ENCODE measurements at places on chromosomes 16 and 17.

GRCh38 chr17:75877752-75878173 is 618 bp downstream of the TRIM47 start:
- DNase-seq = peak; percentile 80

DNA sequence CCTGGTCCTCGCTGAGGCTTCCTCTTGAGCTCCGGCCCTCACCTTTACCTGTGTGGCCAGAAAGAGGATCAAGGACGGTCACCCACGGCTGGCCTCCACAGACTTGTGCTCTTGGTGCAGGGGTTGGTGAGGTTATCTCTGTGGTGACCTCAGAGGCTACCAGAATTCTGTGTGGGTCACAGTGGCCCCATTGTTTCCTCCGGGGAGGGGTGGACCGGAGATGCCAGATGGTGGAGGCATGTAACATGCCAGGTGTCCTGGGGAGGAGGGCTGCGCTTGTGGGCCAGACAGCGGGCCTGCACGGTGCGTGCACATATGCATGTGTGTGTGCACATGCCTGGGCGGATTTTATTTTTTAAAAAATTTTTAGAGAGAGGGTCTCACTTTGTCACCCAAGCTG is 6.3 kb downstream of the SGCA start:
- no peak for DNase-seq

DNA sequence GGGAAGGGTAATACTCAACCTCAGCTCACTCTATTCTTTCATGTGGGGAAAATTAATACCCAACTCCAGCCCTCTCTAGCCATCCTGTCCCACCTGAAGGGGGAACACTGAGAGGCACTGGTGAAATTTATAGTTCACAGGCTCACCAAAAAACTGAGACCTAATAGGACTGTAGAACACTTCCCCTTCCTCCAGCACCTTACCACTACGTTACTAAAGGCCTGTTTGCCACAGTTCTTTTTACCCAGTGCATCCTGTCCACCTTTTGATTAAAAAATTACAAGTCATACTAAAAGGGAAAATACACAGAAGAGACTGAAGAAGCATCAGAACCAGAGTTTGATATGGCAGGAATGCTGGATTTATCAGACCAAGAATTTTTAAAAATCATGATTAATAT is 26.0 kb downstream of the DHRS7B start:
- no peak for DNase-seq

DNA sequence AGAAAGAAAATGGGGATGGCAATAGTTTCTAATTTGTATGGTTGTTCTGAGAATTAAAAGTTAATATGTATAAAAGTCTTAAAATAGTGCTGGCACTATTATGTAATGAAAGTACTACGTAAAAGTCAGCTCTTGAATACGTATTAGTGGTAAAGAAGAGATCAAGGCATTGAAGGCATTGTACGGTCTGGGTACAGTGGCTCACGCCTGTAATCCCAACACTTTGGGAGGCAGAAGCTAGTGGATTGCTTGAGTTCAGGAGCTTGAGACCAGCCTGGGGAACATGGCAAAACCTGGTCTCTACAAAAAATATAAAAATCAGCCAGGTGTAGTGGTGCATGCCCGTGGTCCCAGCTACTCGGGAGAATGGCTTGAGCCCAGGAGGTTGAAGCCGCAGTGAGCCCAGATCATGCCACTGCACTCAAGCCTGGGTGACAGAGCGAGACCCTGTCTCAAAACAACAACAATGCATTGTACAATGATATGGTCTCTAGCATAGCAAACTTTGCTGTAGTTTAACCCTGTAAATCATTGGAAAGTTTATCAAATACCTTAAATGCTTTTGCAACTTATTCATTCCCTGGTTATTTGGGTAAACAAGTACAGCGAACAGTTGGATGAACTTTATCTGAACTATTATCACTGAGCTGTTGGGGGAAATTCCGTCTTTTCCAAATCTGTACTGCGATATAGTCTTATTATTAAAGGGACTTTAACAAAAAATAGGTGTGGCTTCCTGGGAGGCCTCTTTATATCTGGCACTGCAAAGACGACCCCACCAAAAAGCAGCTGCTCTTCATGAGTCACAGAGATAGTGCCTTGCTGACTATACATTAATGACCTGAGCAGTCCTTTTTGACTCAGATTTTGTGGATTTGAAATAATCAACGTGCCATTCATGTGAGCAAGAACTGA is 73.6 kb downstream of the GPRC5B start:
- DNase-seq = no peak

- DNase-seq = no peak
These were observed 19.5 kb upstream of the SCNN1B start for GRCh38 chr16:23282568-23282967.

DNA sequence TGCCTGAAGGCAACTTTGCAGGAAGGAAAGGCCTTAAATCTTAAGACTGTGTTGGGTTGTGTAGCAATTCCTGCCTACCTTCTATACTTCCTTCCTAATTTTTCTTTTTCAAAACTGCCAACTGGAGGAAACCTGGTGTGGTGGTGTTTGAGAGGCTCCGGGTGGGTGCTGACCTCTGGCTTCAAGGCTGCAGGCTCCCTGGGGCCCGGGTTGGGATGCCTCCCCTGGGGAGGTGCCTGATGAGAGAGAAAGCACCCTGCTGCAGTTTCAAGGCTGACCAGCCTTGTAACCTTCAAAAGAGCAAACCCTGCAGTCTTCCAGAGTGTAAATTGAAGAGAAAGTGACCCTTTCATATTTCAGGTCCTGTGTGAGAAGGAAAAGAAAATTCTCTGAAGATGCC is 55.9 kb downstream of the MSI2 start:
- DNase-seq = no peak

GRCh38 chr16:46895399-46896313 is 11.5 kb downstream of the GPT2 start:
- DNase-seq = no peak

DNA sequence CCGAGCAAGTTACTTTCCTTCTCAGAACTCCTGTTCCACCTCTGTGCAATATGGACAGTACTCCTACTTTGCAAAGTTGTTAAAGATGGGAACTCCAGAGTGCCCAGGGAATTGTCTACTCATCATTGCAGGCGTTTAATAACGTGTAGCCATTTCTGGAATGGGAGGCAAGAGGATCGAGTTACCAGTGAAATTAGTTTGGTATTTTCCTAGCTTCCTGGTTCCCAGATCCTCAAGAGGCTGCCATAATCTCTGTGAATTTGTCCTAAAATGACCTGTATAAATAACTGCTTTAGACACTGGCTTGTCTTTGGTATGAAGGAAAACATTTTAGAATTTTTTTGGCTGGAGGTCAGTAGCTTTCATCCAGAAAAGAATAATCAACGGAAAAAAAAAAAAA is 27.7 kb downstream of the WWOX start:
- no peak for DNase-seq

GRCh38 chr17:35242805-35243560 is at the start of gene SLFN5:
SLFN5 (plus strand) TSS chr17:35243072; CDS start chr17:35258691, 15,619 bp downstream.
- peak; percentile 96 for DNase-seq

DNA sequence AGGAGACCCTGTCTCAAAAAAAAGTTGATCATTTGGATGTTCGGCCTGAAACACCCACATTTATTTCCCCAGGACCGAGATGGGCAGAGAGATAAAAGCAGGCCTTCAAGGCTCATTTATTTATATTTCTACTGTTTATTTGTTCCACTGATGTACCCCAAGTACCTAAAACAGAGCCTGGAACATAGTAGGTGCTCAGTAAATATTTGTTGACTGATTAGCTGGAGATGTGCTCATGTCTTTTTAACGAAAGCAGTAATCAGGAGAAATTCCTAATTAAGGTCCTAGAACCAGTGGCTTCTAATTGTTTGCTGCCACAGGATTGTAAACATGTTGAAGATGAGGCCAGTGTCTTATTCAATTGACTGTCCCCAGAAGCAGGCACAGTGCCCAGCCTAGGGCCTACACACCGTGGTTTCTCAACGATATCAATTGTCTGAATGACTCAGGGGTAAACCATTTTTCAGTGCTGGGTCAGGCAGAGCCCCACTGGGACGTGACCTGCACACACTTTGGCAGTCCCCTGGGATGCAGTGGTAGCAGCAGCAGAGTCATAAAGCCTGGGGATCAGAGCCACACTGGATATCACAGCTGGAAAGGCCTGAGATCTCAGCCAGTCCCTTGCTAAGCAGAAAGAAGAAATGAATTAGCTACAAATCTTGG is 34.8 kb downstream of the SOST start:
- DNase-seq = no peak

- DNase-seq = no peak
These were observed 18.3 kb upstream of the RASD1 start for GRCh38 chr17:17514361-17514992.

DNA sequence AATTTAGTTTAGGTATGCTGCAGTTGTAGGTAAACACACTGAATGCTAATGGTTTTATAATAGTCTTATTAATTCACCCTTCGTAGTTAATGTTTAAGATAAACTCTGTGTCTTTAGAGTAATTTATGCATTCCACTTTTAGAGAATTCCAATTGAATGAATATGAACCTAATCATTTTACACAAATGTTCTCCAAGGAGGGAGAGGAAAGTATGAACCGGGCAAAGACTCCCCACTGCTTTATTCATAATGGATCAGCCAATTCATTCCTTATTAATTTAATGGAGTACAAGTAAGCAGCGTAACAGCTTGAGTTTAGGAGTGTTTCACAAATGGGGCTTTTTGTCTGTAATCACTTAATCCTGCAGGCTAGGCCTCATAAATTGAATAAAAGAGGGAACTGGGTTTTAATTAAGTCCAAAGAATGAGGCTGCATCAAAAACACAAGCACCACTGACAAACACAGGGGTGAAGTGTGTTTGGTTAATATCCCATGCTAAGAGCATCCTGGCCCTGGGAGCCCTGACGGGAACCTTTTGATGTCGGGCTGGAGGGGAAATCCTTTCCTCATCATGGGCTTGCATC is 375.7 kb upstream of the DYNLRB2 start:
- DNase-seq = no peak

DNA sequence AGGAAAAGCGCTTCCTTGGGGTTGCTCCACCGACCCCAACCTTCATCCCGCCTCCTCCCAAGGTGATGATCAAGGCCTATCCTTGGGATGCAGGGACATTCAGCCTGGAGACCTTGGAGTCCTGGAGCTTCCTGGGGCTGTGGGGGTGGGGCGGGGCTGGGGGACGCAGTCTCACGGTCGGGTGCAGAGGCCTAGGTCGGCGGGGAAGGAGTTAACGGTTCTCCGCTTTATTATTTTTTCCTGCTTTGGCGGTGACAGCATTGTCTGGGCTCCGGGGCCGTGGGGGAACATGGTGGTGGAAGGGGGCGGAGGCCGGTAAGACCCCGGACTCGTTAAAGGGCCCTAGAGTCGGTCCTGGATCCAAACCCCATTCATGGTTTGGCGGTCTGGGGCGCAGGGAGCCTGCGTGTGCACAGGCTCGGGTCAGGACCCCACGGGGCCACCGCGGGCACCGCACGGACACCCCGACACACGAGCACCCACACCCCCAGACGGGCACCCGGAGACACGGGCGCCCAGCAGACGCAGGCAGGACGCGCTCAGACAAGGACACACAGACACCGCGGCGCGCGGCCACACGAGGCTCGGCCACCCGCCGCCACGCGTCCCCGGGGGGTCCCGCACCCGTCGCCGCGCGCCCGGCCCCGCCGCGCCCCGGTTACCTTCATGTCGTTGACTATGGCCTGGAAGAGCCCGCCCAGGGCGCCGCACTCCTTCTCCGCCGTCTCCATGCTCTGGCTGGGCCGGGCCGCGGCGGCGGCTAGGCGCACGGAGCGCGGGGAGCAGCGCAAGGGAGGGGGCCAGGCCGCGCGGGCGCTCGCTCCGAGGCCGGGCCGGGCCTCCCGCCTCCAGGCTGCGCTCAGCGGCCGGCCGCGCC is 554 bp downstream of the MTSS2 start:
- no peak for DNase-seq

- DNase-seq = no peak
These were observed 5.5 kb upstream of the SECTM1 start for GRCh38 chr17:82338858-82339633.

- DNase-seq = no peak
These were observed 134.7 kb downstream of the ANKRD11 start for GRCh38 chr16:89355686-89356085.

DNA sequence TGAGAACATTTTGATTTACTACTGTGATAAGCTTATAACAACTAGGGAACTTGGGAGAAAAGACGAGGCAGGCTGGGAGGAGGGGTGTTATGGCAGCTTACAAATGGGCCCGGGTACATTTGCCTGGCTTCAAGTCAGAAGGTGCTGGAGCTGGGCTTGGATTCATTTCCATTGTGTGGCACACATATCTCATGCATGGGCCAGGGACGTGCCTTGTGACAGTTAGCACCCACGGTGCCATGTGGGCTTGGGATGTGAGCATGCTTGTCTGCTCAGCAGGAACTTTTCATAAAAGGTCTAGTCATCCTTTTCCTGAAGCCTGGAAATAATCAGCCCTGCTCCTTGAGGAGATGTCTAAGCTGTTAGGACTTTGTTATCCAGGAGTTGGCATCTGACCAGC is 572.2 kb downstream of the CDH13 start:
- DNase-seq = no peak

- no peak for DNase-seq
These were observed 316.8 kb downstream of the CA10 start for GRCh38 chr17:51841669-51842068.

- DNase-seq = peak; percentile 45
These were observed at the start of gene OTOA for GRCh38 chr16:21663889-21664647. OTOA (plus strand) TSS chr16:21663968; CDS start chr16:21678515, 14,547 bp downstream.

GRCh38 chr17:62707425-62707739 is 79.9 kb downstream of the MRC2 start:
- DNase-seq = no peak

DNA sequence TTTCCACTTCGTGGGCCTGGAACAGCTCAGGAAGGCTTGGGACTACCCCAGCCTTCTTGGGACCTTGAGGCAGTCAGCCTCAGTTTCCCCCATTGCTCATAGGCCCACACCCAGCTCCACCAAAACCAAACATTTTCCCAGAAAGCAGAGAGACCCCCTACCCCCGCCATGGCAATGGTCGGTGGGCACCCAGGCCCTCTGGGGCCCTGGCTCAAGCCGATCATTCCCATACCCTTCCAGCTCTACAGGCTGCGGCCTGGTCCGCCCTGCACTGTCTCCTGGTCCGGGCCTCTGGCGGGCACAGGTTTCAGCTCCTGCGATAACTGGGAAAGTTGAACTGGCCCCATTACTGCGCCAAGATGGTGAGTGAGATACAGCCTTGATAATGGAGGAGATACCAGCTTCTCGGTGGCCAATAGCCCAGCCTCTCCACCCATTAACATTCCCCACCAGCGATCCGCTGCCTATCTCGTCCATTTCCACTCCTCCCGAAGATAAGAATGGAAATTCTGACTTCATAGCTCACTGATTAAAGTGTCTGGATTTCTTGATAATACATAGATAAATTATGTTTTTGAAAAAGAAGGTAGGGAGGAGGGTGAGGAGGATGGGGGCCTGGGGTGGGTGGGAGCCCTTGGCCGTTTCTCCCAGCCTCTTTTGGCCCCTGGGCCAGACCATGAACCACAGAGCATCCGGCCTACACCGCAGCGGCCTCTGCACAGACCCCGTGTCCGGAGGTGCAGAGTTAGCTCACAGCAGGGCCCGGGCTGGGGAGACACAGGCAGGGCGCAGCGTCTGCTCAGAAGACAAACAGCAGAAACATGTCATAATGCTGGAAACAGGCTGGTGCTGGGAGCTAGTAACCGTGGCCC is 11.6 kb downstream of the ZFPM1 start:
- no peak for DNase-seq

DNA sequence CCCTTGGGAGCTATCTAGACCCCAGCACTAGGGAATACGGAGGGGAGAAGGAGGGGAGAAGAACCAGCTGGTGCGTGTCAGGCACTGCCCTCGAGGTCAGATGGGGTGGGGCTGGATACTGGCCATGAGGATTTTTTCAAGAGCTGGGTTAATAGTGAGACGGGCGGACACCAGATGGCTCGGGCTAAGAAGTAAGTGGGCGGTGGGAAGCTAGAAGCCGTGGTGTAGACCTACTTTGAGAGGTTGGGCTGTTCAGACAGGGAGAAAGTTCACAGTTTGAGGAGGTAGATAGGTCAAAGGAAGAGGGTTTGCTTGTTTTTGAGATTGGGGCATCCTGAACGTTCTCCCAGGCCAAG is 303.8 kb downstream of the SEC14L1 start:
- no peak for DNase-seq

Data from activated T-cell treated with anti-CD3 and anti-CD28 coated beads, Interleukin-2, amount 50 U/mL, for 48 hours (primary cell).